ENCODE measurements at places on chromosomes 5 and 9. TPM values are rescaled to one million over a fixed set of nuclear protein-coding genes. Genes with fewer than 3 reads are reported as not detected.

Gene CXCL14
- 4.2 TPM for total RNA-seq

Gene SCGB3A2
- total RNA-seq, result 51.2 TPM

Gene SELENOP
- 56.9 TPM for total RNA-seq

Gene CA9
- total RNA-seq, result not detected

Gene NR6A1
- total RNA-seq, result 91.1 TPM

Gene MPDZ
- total RNA-seq, result 22.2 TPM

Gene ALDH7A1
- total RNA-seq, result 64.3 TPM

Gene ABITRAM
- total RNA-seq, result 5.2 TPM

Gene CLIC3
- total RNA-seq, result not detected

Gene MAP1B
- 31.1 TPM for total RNA-seq

Gene CARD19
- total RNA-seq, result 46.5 TPM

Gene CMBL
- total RNA-seq, result 5.3 TPM

Gene NOP16
- total RNA-seq, result 56.2 TPM

Gene PCDHA4
- total RNA-seq, result 7.6 TPM

Measured in H7 (cell line).